Stimulated activated CD8-positive, alpha-beta memory T cell treated with anti-CD3 and anti-CD28 coated beads, Interleukin-4, amount 100 ng/mL, for 4 hours (primary cell): ENCODE measurements at places on chromosomes 4 and X.

DNA sequence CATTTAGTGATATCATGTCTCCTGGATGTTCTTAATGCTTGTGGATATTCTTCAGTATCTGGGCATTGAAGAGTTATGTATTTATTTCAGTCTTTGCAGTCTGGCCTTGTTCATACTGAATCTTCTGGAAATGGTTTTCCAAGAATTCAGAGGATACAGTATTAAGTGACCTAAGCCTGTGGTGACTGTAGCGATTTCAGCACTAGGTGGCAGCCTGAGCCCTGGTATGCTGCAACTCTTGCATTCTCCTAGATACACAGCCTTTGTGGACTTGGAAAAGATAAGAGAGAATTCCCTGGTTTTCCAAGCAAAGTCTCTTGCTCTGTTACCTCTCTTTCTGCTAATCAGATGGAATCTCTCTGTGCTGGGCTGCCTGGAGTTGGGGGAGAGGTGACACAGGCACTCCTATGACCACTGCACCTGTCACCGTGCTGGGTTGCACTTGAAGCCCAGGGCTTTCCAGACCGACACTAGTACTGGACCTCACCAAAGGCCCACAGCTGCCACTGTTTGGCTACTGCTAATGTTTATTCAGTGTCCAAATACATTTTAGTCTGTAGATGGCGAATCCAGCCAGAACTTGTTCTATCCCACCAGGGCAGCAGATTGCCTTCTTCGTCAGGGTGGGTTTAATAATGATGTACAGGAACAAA, 19.3 kb upstream of the SPIN2A start:
- no peak for DNase-seq

DNA sequence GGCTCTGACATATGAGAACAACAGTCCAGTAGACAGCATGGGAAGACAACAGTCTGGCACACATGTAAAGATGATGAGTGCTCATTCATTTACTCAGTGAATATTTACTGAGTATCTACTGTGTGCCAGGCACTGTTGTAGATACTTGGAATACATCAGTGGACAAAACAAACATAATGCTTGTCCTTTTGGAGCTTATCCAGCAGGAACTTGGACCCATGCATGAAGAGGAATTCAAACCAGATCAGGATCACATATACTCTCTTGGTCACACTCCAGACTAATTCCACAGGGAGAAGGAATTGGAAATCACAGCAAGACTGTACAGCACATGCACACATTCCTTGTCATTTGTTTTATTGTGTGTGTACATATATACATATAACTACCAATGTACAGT, 217.6 kb upstream of the TTC29 start:
- no peak for DNase-seq

- DNase-seq = no peak
These were observed 49.1 kb upstream of the FBXW7 start for GRCh38 chr4:152585023-152585441.

DNA sequence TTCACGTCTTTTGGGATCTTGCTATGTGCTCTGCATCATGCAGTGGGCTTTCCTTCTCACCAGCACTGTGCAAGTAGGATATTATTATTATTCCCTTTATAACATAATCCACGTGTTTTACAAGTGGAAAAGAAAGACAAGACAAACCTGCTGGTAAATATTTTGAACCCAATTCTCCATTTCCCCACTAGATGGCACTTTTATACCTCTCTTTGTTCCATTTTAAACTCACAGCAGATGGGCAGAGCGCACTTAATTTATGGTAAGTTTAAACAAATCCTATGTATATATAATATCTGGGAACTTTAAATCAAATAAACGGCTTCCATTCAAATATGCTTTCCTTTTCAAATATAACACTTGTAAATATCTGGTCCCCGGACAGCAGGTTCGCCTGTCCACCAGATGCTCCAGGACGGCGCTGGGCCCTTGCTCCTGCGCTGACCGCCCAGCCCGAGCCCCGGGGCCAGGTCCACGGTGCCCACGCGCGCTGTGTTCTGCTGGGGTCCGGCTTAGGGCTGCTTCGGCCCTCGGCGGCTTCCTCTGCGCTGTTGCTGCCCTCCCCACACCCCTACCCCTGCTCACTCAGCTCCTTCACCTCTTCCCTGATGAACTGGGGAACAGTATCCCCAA, 31.1 kb downstream of the F11 start:
- no peak for DNase-seq

- DNase-seq = no peak
These were observed 30.0 kb downstream of the ZCCHC12 start for GRCh38 chrX:118853596-118853995.

DNA sequence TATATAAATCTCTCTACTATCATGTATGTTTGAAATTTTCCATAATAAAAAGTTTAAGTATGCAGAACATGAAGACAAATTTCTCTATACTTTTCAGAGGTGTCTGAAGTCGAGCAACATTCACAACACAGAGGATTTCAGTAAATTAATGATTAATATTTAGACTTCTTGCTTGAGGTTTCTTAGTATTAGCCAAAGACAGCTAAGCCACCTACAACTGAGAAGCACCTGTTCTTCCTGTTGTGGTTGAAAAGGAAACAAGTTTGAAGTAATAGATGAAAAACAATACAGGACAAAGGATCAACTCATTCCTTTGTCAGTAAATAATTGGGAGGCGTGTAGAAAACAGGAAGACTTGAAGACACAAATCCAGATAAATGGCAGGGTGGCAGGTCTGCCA, 21.1 kb downstream of the SCML1 start:
- no peak for DNase-seq
